ENCODE measurements at places on chromosomes 6 and 20. TPM values are rescaled to one million over a fixed set of nuclear protein-coding genes. Genes with fewer than 3 reads are reported as not detected.

The RNF182 gene
- not detected for total RNA-seq

The RIPOR3 gene
- total RNA-seq = not detected

The SLPI gene
- not detected for total RNA-seq

The TPBG gene
- total RNA-seq = 0.39 TPM

The PRR18 gene
- total RNA-seq = 0.04 TPM

The C6orf58 gene
- total RNA-seq = not detected

The BPIFA1 gene
- total RNA-seq = not detected

The APOBEC2 gene
- 0.09 TPM for total RNA-seq

The TSPO2 gene
- not detected for total RNA-seq

The RIN2 gene
- 2.5 TPM for total RNA-seq

The HLA-DOA gene
- total RNA-seq = 0.09 TPM

The IL17A gene
- not detected for total RNA-seq

The ZKSCAN4 gene
- 7.8 TPM for total RNA-seq

The HLA-DQB1 gene
- not detected for total RNA-seq

The MDFI gene
- not detected for total RNA-seq

The ENPP5 gene
- not detected for total RNA-seq

The DLK2 gene
- total RNA-seq = 0.74 TPM

The OR2H1 gene
- total RNA-seq = not detected

The RIMS1 gene
- total RNA-seq = not detected

The WFDC6 gene
- total RNA-seq = not detected

The ACSS2 gene
- total RNA-seq = 91.7 TPM

The PLCB4 gene
- total RNA-seq = not detected

The PPP1R16B gene
- total RNA-seq = 0.02 TPM

The WASF1 gene
- 10.3 TPM for total RNA-seq

The PBOV1 gene
- not detected for total RNA-seq

The KCNG1 gene
- not detected for total RNA-seq

The NHLRC1 gene
- total RNA-seq = 0.20 TPM

The PHACTR3 gene
- not detected for total RNA-seq

The OTOR gene
- not detected for total RNA-seq

The PRICKLE4 gene
- total RNA-seq = not detected

All from HepG2 (cell line).